ENCODE measurements at places on chromosomes 1 and 21.

DNA sequence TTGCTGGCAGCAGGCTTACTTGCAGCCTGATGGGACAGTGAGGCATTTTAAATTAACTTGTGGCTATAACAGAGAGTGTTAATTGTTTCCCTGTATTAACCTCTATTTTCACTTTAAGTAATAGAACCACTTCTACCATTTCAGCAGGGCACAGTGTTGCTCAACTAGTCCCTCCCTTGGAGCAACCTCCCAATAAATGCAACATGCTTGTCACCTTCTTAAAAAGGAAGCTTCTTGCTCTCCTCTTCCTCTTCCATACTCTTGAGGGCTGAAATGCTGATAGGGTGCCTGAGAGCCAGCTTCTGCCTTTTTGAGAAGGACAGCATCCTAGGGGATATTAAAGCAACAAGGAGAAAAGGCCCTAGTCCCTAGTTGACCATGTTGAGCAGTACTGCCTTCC lies 52.1 kb downstream of the C4BPA start:
- no peak for DNase-seq

DNA sequence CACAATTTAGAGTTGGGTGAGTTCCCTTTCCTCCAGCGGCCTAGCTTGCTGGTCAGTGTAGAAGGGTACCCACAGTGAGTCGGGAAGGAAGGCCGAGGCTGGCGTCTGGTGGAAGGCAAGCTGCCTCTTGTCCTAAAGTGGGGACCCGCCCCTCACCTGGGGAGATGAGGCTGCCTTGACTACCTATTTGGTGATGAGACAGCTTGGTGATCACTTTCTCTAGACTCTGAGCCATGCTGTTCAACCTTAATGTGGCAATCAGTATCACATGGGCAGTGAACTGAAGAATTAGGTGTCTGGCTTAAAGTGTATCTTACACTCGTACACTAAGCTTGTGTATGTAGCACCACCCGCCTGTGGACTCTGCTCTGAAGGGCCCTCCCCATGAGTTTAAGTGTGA lies 100.7 kb downstream of the COLGALT2 start:
- no peak for DNase-seq

- no peak for DNase-seq
These were observed 30.2 kb upstream of the ATP5PO start for GRCh38 chr21:33945652-33946270.

DNA sequence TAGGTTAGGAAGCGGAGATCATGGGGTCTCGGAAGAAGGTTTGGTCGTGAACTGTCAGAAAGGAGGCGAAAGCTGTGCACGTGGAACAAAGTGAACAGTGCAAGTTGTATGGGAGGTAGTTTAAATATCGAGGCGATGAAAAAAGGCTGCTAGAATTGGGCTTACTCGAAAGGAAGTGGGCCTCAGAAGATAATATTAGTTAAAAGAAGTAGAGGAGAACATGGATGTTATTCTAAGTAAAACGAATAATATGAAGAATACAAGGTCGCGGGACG lies 571 bp downstream of the WDR3 start:
- DNase-seq = no peak

DNA sequence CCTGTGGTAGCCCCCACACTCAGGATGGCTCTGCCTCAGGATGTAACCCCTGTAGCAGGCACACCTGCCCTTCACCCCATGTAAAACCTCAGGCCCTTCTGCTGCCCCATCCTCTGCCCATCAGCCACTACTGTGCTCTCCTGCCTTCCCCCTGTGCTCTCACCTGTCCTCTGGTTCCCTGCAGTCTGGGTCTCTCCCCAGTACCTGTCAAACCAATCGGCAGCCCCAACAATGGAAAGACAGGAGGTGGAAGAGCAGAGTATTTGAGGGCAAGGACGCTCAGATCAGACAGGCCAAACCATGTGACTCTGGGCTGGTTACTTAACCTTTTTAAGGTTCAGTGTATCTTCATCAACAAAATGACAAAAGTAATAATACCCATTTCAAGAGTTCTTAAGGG lies 30.9 kb downstream of the SMIM12 start:
- DNase-seq = no peak

DNA sequence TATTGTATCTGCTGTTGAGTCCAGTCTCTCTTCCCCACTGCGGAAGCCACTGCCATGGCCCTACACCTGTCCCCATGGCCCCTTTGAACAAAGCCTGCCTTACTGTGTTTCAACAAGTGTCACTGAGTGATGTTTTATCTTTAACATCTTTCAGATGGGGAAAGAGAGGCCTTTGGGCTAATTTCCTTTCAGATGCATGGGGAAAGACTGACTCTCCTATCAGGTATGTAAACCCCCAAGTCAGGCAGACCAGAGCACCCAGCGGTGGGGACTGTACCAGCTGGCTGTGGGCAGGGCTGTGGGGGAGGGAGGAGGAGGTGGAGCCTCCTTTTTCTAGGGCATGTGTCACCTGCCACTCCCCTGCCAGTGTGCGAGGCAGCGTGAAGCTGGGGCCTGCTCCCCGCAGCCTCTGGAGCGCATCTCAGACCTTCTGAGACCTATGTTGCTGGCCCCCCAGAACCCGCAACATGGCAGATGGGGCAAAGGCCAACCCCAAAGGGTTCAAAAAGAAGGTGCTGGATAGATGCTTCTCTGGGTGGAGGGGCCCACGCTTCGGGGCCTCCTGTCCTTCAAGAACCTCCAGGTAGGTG lies at the start of gene PLA2G2F:
PLA2G2F (plus strand) TSS at position 363 of the 590 bp plus-strand sequence; CDS start at position 468, 105 bp downstream.
- DNase-seq = no peak

DNA sequence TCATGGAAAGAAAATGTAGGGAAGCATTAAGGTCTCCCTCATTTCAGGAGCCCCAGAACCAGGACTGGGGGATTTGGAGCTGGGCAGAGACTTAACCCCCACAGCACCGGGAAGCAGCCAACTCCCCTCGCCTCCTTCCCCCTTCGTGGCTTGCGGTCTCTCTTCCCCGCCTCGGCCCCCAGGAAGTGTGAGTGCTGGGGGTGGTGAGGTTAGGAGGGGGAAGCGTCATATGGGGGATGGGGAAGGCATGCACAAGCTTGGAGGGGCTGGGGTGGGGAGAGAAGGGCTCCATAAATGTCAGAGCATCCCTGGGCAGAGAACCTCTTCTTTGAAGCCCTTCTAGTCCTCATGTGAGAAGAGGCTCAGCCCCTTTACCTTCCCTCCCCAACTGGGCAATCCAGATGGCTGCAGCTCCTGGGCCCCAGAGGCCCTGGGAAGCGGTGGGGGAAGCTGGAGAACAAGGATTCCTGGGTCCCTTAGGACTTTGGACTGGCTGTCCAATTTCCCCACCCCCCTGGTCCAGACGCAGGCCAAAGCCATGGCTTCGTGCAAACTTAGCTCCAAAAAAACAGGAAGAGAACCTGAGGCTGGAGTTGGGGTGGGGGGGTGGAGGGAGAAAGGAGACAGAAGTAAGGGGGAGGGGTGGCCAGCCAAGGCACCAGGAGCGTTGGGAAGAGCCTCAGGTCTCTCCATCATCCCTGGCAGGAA lies 7.8 kb downstream of the ZBTB7B start:
- DNase-seq = no peak

DNA sequence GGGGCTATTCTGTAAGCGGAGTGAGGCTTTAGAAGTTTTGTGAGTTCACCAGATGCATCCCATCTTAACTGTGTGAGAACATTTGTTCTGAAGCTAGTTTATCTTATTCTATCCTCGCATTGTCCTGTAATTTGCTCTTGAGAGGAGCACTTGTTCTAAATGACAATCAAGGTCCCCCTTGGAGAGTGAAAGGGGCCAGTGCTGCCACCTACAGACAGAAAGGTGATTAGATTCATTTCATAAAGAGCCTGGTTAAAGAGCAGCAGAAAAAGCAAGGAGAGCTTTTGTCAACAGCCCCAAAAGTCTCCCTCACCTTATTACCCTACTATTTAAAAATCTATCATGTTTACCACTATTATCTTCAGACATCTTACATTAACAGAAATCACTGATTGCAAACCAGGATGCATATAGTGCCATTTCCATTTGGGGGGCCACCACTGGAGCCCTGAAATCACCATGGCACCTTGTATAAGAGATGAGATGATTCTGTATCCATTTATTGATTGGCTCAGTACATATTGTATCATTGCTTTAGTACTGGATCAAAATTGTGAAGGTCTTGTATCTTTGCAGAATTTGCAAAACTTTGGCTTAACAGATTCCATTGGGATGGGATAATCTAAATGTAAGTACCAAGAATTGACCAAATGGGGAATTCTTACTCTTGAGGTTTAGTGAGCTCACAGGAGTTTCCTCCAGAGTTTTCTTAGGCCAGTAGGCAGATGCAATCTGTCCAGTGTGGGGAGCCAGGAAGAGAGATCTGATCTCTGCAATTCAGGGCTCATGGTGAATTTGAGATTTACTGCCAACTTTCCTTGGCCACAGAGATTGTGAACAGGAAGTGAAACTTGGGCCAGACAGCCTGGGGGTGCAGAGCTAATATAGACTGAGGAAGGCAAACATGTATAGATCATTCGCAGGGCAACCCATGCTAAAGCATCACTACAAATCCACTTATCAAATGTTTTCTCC lies 64.3 kb upstream of the TRABD2B start:
- DNase-seq = peak; percentile 19

- no peak for DNase-seq
These were observed 38.9 kb upstream of the MAP10 start for GRCh38 chr1:232766241-232766890.

DNA sequence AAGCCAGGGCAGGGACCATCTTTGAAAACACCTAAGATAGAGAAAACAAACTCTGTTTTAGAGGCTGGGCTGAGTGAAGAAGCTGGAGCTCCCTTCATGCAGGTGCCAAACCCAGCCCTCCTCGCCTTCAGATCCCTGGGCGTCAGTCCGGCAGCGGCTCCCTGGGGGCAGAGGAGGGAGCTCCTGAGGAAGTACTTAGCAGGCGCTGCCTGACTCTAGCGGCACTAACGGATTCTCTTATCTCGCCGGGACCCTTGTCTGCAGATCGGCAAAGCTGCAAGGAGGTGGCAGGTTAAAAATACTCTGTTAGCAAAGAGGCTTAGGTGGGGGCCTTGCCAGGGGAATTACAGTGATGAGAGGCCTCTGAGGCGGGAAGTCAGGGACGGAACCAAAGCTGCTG lies 79.6 kb downstream of the PLXNA2 start:
- DNase-seq = no peak

GRCh38 chr1:67336157-67336556 lies 28.5 kb downstream of the IL12RB2 start:
- no peak for DNase-seq

GRCh38 chr1:87044424-87044823 lies 130.0 kb downstream of the HS2ST1 start:
- no peak for DNase-seq

DNA sequence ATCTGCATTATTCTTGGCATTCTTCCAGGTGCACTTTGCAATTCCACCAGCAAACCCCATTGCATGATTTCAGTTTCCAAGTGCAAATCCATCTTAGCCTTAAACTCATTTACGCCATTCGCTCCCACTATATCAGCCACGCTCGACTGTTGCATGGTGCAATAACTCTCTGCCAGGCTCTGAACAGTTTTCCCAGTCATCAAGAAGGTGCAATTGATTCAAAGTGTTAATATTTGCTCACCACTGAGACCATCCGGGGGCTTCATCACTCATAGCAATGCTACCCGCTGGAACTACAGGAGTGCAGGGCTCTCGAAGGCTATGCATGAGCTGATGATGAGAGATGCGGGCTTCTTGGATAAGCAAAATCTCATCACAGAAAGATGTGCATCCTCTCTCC lies 488.2 kb downstream of the OMA1 start:
- DNase-seq = no peak

DNA sequence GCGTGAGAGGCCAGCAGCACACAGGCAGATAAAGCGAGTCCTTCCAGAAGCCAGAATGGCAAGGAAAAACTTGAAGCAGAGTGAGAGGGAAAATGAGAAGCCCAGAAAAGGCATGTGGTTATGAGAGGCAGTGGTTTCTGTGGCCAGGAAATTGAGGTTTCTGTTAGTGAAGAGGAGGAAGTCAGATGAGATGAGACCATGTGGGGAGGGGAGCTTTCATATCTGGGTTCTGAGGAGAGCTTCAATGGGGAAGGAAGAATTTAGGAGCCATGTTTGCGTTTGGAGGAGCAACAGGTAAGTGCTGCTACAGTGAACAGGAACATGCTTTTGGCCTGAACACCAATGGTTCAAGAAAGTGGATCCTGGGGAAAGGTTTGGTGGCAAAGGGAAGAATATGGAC lies 6.1 kb upstream of the CD1A start:
- DNase-seq = no peak

DNA sequence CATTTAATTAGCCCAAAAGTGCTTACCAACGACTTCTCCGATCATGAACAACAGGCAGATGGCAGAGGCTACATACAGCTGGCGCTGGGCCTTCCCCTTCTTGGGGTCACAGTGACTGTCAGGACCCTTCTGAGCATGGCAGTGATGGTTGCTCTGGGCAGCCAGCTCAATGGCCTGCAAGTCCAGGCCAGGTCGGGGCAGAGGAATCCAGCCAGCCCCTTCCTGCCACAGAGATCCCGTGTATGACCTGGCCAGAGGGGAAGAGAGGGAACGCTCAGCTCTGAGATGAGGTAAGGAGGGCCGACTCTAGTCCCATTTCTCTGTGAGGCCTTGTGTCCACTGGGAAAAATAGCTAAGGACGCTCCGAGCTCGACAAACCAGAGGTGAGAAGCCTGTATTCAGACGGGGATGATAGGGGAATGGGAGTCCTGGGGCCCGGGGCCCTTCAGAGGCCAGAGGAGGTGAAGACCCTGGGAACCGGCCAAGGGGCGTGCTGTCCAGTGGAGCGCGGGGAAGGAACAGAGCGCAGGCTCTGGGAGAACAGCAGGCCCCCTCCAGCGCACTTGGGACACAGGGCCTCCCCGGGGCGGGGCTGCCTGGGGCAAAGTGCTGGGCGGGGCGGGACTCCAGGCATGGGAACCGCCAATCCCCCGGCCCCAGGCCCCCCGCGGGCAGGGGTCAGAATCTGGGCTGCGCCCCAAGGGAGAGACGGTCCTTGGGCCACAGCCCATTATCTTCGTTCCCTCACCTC lies 772 bp downstream of the SLC30A2 start:
- no peak for DNase-seq

GRCh38 chr1:29575277-29575676 lies 339.0 kb downstream of the PTPRU start:
- no peak for DNase-seq

DNA sequence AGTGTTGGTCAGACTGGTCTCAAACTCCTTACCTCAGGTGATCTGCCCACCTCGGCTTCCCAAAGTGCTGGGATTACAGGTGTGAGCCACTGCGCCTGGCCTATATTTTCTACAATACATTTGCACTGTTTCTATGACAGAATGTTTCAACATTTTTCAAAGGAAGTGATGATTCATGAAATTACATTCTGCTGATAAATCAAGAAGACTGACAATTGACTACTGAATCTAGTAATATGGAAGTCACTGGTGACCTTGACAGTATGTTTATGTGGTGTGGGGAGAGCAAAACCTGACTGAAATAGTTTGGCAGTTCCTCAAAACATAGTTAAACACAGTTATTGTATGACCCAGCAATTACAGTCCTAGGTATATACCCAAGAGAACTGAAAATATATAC lies 18.1 kb downstream of the LRIF1 start:
- no peak for DNase-seq

GRCh38 chr21:39612233-39613040 lies at the start of gene B3GALT5:
Gene B3GALT5 (plus strand): TSS chr21:39612940. CDS start chr21:39660560, 47,620 bp downstream.
- DNase-seq = no peak

DNA sequence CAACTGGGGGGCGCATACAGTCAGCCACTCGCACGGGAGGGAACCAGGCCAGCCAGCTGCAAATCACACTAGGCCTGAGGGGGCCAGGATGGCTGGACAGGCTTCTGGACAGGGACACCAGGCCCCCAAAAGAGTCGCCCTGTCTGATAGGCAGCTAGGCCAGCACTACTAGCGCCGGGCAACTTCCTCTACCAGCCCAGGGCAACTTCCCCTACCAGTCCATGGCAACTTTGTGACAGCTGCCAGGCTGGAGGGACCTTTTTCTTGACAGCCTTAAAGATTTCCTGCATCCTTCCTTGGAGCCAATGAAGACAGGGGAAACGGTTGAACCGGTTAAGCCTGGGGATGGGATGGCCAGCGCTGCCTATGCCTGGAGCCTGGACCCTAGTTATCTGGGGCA lies 5.1 kb downstream of the IFFO2 start:
- DNase-seq = no peak
